Muscle of leg (tissue), 16 donors: ENCODE measurements at places on chromosomes 12 and 14. TPM values are rescaled to one million over a fixed set of nuclear protein-coding genes. Genes with fewer than 3 reads are reported as not detected.

GRCh38 chr12:69464428-69464827 is 5.8 kb upstream of the FRS2 start:
- DNase-seq: no peak

GRCh38 chr14:90924621-90925340 is 108.6 kb upstream of the TTC7B start:
- DNase-seq: peak; percentile 19

DNA sequence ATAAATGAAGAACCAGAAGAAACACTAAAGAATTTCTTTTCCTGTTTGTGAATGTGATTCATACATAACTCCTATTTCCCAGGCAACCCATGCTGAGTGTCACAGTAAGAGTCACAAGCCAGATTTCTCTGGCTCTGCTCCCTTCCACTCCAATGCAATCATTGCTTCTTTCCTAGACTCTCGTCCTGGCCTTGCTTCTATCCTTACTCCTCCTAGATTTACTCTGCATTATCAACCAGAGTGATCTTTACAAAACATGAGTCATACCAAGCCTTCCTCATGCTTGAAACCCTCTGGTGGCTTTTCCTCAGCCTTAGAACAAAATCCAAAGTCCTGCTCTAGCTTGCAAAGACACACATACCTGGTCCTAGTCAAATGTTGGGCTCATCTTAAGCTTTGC is 13.3 kb downstream of the IL22 start:
- DNase-seq: peak; percentile 54

DNA sequence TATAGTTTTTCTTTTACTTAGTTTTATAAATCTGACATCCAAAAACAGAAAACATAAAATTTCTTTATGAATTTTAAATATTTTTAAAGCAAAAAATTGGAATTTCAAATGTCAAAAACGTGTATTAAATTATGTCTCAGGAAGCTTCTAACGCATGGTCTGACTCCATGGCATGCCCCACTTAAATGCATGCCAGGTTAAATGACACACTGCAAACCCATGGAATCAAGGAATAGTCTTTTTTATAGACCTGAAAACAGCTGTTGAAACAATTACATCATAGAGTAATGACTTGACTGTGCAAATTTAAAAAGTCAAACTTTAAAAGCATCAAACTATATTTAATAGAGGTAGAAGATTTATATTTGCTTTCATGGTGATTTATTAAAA is 96.1 kb upstream of the DACT1 start:
- peak; percentile 45 for DNase-seq

- DNase-seq: no peak
Observed at GRCh38 chr12:105334582-105334981, 4.1 kb downstream of the C12orf75 start.

EID3 gene
- polyA plus RNA-seq: 2.5 TPM

DNA sequence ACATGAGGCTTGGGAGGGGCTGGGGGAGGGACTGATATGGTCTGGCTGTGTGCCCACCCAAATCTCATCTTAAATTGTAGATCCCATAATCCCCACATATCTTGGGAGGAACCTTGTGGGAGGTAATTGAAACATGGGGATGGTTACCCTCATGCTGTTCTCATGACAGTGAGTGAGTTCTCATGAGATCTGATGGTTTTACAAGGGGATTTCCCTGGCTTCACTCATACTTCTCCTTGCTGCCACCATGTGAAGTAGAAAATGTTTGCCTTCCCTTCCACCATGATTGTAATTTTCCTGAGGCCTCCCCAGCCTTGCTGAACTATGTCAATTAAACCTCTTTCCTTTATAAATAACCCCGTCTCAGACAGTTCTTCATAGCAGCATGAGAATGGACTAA is 362.9 kb downstream of the PCNX1 start:
- DNase-seq: no peak

PLA2G1B gene
- not detected for polyA plus RNA-seq
